ENCODE measurements at places on chromosomes 2 and 18. TPM values are rescaled to one million over a fixed set of nuclear protein-coding genes. Genes with fewer than 3 reads are reported as not detected.

The BOLL gene
- total RNA-seq, result not detected

DNA sequence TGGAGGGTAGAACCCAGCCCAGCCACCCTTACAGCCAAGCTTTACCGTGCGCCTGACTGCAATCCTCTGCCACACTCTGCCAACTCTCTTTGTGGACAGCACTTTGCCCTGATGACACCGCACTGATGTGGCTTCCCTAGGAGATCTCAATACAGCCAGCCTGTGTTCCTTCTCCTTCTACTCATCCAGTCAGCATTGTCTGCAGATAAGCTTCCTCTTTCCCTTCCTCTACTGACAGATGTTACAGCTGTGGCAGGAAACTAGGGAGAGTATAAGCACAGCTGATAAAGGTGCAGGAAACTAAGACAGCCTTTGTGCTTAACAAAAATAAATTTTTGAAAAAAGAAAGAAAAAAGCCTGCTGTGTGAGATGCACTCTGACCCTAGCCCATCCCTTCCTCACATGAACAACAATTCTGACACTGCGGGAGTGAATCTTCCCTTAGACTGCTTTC lies 25.0 kb downstream of the CEP68 start:
- no peaks in the 10 kb centered on the region for H3K27me3 ChIP-seq
- no peak for DNase-seq
- no peak overlapping the region for H3K27ac ChIP-seq
- no peak overlapping the region for H3K4me3 ChIP-seq
- H3K36me3 ChIP-seq, result peaks cover 87% of the 10 kb centered on the region
- no peaks in the 10 kb centered on the region for H3K4me1 ChIP-seq

The EN1 gene
- not detected for total RNA-seq

The GALNT5 gene
- 0.11 TPM for total RNA-seq

The STRN gene
- 40.4 TPM for total RNA-seq

GRCh38 chr18:45163871-45164270 lies 451.4 kb upstream of the SLC14A2 start:
- no peaks in the 10 kb centered on the region for H3K4me1 ChIP-seq
- H3K36me3 ChIP-seq, result no peaks in the 10 kb centered on the region
- no peak for DNase-seq
- H3K4me3 ChIP-seq, result no peak overlapping the region

The SLC25A52 gene
- not detected for total RNA-seq

DNA sequence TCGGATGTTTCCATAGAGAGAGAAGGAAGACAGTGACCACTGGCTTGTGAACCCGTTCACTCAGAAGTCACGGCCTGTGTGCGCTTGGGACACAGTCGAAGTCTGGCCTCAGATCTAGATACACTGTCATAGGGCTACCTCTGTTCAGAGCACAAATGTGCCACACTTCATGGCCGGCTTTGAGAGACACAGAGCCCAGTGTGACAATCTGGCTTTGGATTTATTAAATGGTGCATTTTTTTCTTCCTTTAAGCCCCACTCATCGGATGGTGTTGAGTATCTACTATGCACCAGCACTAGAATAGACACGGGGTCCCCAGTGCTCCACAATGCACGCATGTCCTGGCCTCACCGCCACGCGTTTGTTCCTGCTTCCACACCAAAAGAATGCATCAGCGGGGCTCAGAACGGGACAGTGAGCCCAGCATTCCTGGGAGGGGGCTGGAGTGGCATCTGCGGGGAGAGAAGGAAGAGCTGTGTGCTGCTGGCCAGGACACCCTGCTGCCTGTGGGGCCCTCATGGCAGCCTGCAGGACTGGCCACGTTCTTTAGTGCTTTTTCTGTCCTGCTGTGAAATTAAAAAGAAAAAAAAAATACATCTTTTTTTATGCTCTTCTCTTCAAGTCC lies 738.9 kb upstream of the SALL3 start:
- no peak overlapping the region for H3K4me3 ChIP-seq
- H3K27ac ChIP-seq, result no peak overlapping the region
- peak; percentile 67 for DNase-seq

The PKP4 gene
- total RNA-seq, result 90.5 TPM

The RAPGEF4 gene
- 0.77 TPM for total RNA-seq

DNA sequence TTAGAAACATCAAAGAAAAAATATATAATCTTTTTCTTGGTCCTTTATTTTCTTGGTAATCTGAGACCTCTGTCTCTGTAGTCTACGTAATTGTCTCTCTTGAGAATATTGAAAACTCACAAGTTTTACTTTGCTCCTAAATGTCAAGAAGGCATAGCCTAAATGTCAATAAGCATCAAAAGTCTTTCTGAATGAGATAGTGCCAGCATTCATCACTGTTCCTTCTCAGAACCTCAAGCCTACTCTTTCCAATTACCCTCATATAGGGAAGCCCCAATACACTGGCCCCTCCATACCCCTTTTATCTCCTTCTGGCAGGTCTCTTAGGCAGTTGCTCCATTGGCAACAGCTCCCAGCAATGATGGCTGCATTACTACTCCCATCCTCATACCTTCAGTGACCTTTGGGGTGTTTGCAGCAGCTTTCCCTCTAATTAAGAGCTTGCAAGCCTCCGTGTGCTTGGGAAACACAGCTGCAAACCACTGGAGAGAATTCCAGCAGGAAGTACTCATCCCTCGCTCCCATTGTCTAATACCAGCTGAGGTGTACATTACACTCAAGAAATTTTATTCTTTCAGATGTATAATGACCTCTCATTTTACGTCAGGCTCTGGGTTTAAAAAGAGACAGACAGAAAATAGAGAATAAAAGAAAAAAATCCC lies 95.8 kb downstream of the KYNU start:
- DNase-seq, result no peak
- no peak overlapping the region for H3K27ac ChIP-seq
- H3K4me1 ChIP-seq, result peaks cover 3% of the 10 kb centered on the region
- H3K36me3 ChIP-seq, result no peaks in the 10 kb centered on the region

The FAP gene
- not detected for total RNA-seq

The FARSB gene
- total RNA-seq, result 18.1 TPM

- H3K36me3 ChIP-seq, result no peaks in the 10 kb centered on the region
- H3K27me3 ChIP-seq, result no peaks in the 10 kb centered on the region
- H3K4me3 ChIP-seq, result no peak overlapping the region
- H3K4me1 ChIP-seq, result peaks cover 5% of the 10 kb centered on the region
- DNase-seq, result no peak
Observed at GRCh38 chr18:64116571-64117175, 32.2 kb downstream of the LINC00305 start.

DNA sequence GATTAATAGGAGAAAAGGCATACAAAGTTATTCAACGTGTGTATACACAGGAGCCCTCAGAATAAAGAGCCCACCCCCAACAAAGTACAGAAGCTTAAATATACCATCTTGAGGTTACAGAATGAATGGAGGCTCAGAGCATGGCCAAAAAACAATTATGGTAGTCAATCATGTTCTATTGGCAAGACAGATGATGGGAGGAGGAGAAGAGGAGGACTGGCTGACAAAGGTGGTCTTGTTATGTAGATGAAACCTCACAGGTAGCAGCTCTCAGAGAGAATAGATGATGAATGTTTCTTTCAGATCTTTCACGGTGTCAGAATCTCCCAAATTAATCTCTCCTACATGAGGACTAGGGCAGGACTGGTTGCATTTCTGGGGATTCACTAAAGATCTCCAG lies 66.0 kb downstream of the ARL4C start:
- H3K27ac ChIP-seq, result no peak overlapping the region
- H3K36me3 ChIP-seq, result no peaks in the 10 kb centered on the region
- no peaks in the 10 kb centered on the region for H3K27me3 ChIP-seq
- no peak for DNase-seq
- H3K4me3 ChIP-seq, result no peak overlapping the region
- H3K4me1 ChIP-seq, result peaks cover 15% of the 10 kb centered on the region

DNA sequence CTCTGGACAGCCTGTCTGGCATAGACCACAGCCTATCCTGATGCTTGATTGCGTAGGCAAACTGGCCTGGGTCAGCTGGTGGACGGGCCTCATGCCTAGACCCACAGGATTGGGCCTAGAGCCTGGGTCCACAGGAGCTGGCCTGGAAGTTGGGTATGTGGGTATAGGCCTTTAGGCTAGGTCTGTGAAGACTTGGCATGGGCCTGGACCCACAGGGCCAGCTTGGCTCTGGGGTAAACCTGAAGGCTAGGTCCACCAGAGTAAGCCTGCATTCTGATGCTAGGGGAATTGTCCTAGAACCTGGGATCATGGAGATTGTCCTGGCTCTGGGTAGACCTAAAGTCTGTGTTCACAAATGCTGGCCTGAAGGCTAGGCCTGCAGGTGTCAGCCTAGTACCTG lies 1293.7 kb downstream of the CNTNAP5 start:
- H3K4me3 ChIP-seq, result no peak overlapping the region
- no peak for DNase-seq
- no peaks in the 10 kb centered on the region for H3K4me1 ChIP-seq
- no peaks in the 10 kb centered on the region for H3K27me3 ChIP-seq
- no peak overlapping the region for H3K27ac ChIP-seq
- H3K36me3 ChIP-seq, result no peaks in the 10 kb centered on the region

- no peaks in the 10 kb centered on the region for H3K4me1 ChIP-seq
- no peaks in the 10 kb centered on the region for H3K27me3 ChIP-seq
- H3K36me3 ChIP-seq, result no peaks in the 10 kb centered on the region
- DNase-seq, result no peak
Observed at GRCh38 chr2:84201158-84201557, 257.9 kb downstream of the SUCLG1 start.

- no peak overlapping the region for H3K4me3 ChIP-seq
- H3K27ac ChIP-seq, result no peak overlapping the region
- DNase-seq, result no peak
- H3K4me1 ChIP-seq, result no peaks in the 10 kb centered on the region
- H3K27me3 ChIP-seq, result peaks cover 41% of the 10 kb centered on the region
Observed at GRCh38 chr2:17791121-17791816, 25.0 kb upstream of the MSGN1 start.

- H3K4me3 ChIP-seq, result no peak overlapping the region
- H3K36me3 ChIP-seq, result no peaks in the 10 kb centered on the region
- H3K27me3 ChIP-seq, result no peaks in the 10 kb centered on the region
- no peaks in the 10 kb centered on the region for H3K4me1 ChIP-seq
Observed at GRCh38 chr2:225865468-225865867, 466.0 kb downstream of the NYAP2 start.

The UGT1A5 gene
- total RNA-seq, result not detected

The TMEM169 gene
- 0.63 TPM for total RNA-seq

DNA sequence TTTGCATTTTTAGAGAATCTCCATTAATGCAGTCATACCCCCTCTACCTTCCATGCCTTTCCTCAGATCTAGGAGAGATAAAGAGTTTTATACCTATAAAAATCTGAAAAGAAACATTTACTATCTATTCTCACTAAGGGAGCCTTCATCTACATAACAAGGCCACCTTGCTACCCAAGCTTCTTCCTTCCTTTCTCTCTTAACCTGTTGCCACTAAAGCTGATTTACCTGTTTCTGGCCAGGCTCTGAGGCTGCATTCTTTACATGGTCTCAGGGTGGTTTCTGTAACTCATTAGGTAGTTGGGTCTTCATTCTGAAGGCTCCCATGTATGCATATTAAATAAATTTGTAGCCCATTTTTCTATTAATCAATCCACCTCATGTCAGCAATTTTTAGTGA lies 391.6 kb downstream of the DLGAP1 start:
- no peaks in the 10 kb centered on the region for H3K36me3 ChIP-seq
- H3K4me3 ChIP-seq, result no peak overlapping the region
- no peaks in the 10 kb centered on the region for H3K4me1 ChIP-seq

GRCh38 chr18:78979730-78980278 lies at the start of gene SALL3:
Gene SALL3 (plus strand): TSS chr18:78979818. CDS start chr18:78980275, 457 bp downstream.
- H3K4me3 ChIP-seq, result peak within 1 kb of the TSS; percentile 80
- no peak within 1 kb of the TSS for H3K27ac ChIP-seq
- no peaks in the 10 kb centered on the region for H3K36me3 ChIP-seq
- H3K4me1 ChIP-seq, result peaks cover 9% of the 10 kb centered on the region
- peaks cover 46% of the 10 kb centered on the region for H3K27me3 ChIP-seq
- peak; percentile 91 for DNase-seq

DNA sequence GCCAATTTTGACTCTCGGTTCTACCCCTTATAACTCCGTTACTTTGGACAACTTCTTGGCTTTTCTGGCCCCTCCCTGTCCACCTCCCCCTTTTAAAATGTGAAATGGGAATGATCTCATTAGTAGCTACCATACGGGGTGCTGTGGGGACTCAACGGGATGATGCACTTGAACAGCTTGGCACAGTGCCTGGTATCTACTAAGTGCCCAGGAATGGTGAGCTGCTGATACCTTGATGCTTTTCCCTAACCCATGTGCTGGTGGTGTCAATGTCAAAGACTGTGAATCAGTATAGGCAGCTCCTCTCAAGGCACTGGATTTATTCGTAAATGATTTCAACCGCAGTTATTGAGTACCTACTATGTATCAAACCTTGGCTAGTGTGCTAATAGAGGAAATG lies 204.2 kb downstream of the LOXHD1 start:
- peak; percentile 12 for DNase-seq
- no peaks in the 10 kb centered on the region for H3K27me3 ChIP-seq
- no peaks in the 10 kb centered on the region for H3K4me1 ChIP-seq
- H3K36me3 ChIP-seq, result no peaks in the 10 kb centered on the region

Measured in endodermal cell (in vitro differentiated cells).